ENCODE measurements at places on chromosomes 3 and 15. TPM values are rescaled to one million over a fixed set of nuclear protein-coding genes. Genes with fewer than 3 reads are reported as not detected.

DUOXA2 gene
- polyA plus RNA-seq: not detected

DISP2 gene
- 0.10 TPM for polyA plus RNA-seq

ABHD17C gene
- 1.2 TPM for polyA plus RNA-seq

ASB14 gene
- polyA plus RNA-seq: 0.26 TPM

FES gene
- polyA plus RNA-seq: 0.13 TPM

MME gene
- polyA plus RNA-seq: 0.41 TPM

BAHD1 gene
- polyA plus RNA-seq: 1.3 TPM

AKAP13 gene
- 121 TPM for polyA plus RNA-seq

CADPS gene
- polyA plus RNA-seq: not detected

BSN gene
- polyA plus RNA-seq: not detected

GRCh38 chr15:62021991-62022600 lies 38.2 kb downstream of the VPS13C start:
- DNase-seq: no peak
- no peaks in the 10 kb centered on the region for H3K4me1 ChIP-seq
- no peak overlapping the region for H3K27ac ChIP-seq
- no peaks in the 10 kb centered on the region for H3K27me3 ChIP-seq

GRCh38 chr3:126266291-126266840 lies 86.0 kb upstream of the ALDH1L1 start:
- H3K4me3 ChIP-seq: no peak overlapping the region
- DNase-seq: no peak
- no peaks in the 10 kb centered on the region for H3K27me3 ChIP-seq
- H3K36me3 ChIP-seq: no peaks in the 10 kb centered on the region
- no peaks in the 10 kb centered on the region for H3K4me1 ChIP-seq

- DNase-seq: no peak
- H3K27ac ChIP-seq: no peak overlapping the region
- H3K27me3 ChIP-seq: no peaks in the 10 kb centered on the region
- no peaks in the 10 kb centered on the region for H3K36me3 ChIP-seq
- H3K4me3 ChIP-seq: no peak overlapping the region
These were observed 426.3 kb downstream of the MECOM start for GRCh38 chr3:169237201-169237600.

DNA sequence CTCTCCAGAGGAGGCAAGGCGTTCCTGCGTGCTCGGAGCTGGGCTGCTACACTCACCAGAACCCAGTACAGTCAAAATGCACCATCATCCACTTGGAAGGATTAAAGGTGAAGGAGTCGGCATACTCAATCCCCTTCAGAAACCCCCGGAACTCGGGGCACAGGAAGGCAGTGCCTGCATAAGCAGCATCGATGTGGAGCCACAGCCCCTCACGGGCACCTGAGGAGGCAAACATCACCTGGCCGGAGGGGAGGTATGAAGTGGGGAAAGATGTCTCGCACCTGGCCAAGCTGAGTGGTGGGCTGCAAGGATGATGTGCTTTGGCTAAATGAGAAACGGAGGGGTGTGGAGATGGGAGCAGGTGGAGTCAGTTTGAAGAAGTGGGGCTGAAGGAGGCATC lies 13.0 kb downstream of the HDC start:
- H3K27ac ChIP-seq: no peak overlapping the region
- no peaks in the 10 kb centered on the region for H3K27me3 ChIP-seq
- H3K36me3 ChIP-seq: no peaks in the 10 kb centered on the region
- H3K4me3 ChIP-seq: no peak overlapping the region
- no peak for DNase-seq

- H3K4me3 ChIP-seq: no peak overlapping the region
- H3K27me3 ChIP-seq: no peaks in the 10 kb centered on the region
- H3K4me1 ChIP-seq: no peaks in the 10 kb centered on the region
- no peak for DNase-seq
- no peak overlapping the region for H3K27ac ChIP-seq
These were observed 126.5 kb downstream of the STT3B start for GRCh38 chr3:31659246-31659645.

DNA sequence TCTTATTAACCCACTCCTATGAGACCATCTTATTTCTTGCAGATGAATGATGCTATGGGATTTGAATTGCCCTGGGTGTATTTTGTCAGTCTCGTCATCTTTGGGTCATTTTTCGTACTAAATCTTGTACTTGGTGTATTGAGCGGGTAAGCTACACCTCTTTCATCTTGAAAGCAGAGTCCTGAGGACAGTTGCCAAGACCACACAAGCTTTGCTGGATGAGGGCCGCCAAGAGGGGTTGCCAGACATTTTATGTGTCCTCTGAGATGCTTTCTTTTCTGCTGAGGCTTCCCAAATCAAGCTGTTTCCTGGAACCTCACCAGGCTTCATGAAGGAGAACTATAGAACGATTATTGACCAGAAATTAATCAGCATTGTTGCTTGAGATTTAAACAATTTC lies 173.2 kb downstream of the CHDH start:
- no peaks in the 10 kb centered on the region for H3K4me1 ChIP-seq
- DNase-seq: no peak
- peaks cover 4% of the 10 kb centered on the region for H3K27me3 ChIP-seq
- no peak overlapping the region for H3K27ac ChIP-seq
- H3K36me3 ChIP-seq: no peaks in the 10 kb centered on the region

GRCh38 chr3:66210687-66211295 lies 10.0 kb upstream of the SLC25A26 start:
- H3K36me3 ChIP-seq: no peaks in the 10 kb centered on the region
- no peak for DNase-seq
- H3K27me3 ChIP-seq: peaks cover 4% of the 10 kb centered on the region
- no peaks in the 10 kb centered on the region for H3K4me1 ChIP-seq
- H3K27ac ChIP-seq: no peak overlapping the region
- H3K4me3 ChIP-seq: no peak overlapping the region

- no peaks in the 10 kb centered on the region for H3K36me3 ChIP-seq
- no peaks in the 10 kb centered on the region for H3K27me3 ChIP-seq
- H3K27ac ChIP-seq: no peak overlapping the region
- no peak for DNase-seq
- no peak overlapping the region for H3K4me3 ChIP-seq
- no peaks in the 10 kb centered on the region for H3K4me1 ChIP-seq
These were observed 516.6 kb downstream of the EPHB1 start for GRCh38 chr3:135311699-135312098.

GRCh38 chr3:46950650-46951241 lies 25.8 kb downstream of the CCDC12 start:
- H3K36me3 ChIP-seq: no peaks in the 10 kb centered on the region
- no peaks in the 10 kb centered on the region for H3K27me3 ChIP-seq
- no peak for DNase-seq
- no peak overlapping the region for H3K27ac ChIP-seq
- H3K4me1 ChIP-seq: peaks cover 91% of the 10 kb centered on the region

- H3K36me3 ChIP-seq: no peaks in the 10 kb centered on the region
- H3K4me1 ChIP-seq: no peaks in the 10 kb centered on the region
- no peaks in the 10 kb centered on the region for H3K27me3 ChIP-seq
- no peak overlapping the region for H3K27ac ChIP-seq
- peak; percentile 49 for DNase-seq
These were observed 38.3 kb downstream of the SCAPER start for GRCh38 chr15:76866716-76867321.

- no peak overlapping the region for H3K4me3 ChIP-seq
- no peak for DNase-seq
- H3K36me3 ChIP-seq: peaks cover 18% of the 10 kb centered on the region
- H3K27ac ChIP-seq: no peak overlapping the region
- H3K27me3 ChIP-seq: no peaks in the 10 kb centered on the region
These were observed 79.3 kb downstream of the CHSY1 start for GRCh38 chr15:101172501-101173071.

DNA sequence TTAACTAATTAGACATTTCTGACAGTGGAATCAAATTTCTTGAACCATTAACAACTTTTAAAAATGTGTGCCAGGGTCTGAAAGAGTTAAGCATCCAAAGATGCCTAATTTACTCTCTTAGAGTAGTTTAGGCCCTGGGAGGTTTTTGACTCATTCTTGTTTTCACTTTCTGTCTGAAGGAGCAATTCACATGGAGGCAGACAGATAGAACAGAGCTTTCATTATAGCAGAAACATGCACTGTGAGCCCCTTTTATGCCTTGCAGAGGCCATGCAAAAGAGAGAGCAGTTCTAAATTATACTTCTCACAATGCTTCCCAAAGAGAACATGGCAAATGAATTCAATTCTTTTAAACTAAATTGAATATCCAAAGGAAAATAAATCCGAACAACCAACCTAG lies 554.8 kb downstream of the MFSD1 start:
- no peak for DNase-seq
- H3K4me1 ChIP-seq: no peaks in the 10 kb centered on the region
- no peak overlapping the region for H3K4me3 ChIP-seq
- no peak overlapping the region for H3K27ac ChIP-seq

DNA sequence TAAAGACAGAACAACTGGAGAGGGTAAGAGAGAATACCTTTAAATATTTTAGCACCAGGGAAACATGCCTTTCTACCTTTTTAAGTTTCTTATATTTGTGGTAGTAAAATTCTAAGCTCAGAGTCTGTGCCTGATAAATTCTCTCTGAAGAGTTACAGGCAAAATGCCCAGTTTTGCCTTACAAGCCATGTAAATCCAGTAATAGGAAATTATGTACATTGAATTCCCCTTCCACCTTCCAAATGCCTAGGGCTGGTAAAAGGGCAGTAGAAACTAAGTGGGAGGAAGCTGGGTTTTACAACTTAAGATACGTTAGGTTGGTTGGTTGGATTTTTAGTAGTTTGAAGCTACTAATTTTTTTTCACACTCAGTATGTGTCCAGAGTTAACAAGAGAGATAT lies 43.1 kb upstream of the TP63 start:
- no peaks in the 10 kb centered on the region for H3K27me3 ChIP-seq
- no peak overlapping the region for H3K27ac ChIP-seq
- H3K4me3 ChIP-seq: no peak overlapping the region
- DNase-seq: no peak
- no peaks in the 10 kb centered on the region for H3K4me1 ChIP-seq
- no peaks in the 10 kb centered on the region for H3K36me3 ChIP-seq

DNA sequence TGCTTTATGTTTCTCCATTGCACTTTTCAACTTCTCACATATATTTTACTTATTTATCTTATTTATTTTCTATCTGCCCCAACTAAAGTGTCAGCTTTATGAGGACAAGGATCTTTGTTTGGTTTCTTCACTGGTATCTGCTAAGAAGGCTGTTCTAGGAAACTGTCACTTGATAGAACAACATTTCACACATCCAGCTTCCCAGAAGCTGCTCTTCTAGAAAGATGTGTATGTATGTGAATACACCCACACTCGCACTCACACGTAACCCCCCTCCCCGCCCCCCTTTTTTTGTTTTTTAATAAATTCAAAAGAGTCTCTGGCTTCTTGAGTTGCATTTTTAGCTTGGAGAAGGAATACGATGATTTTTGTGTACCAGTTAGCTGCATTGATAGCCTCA lies 143.1 kb downstream of the AKAP13 start:
- no peaks in the 10 kb centered on the region for H3K27me3 ChIP-seq
- no peaks in the 10 kb centered on the region for H3K4me1 ChIP-seq
- H3K27ac ChIP-seq: no peak overlapping the region
- H3K36me3 ChIP-seq: peaks cover 14% of the 10 kb centered on the region

- DNase-seq: no peak
- H3K4me3 ChIP-seq: no peak overlapping the region
- no peaks in the 10 kb centered on the region for H3K36me3 ChIP-seq
- no peak overlapping the region for H3K27ac ChIP-seq
- H3K4me1 ChIP-seq: no peaks in the 10 kb centered on the region
- no peaks in the 10 kb centered on the region for H3K27me3 ChIP-seq
These were observed 71.6 kb downstream of the LRTM1 start for GRCh38 chr3:54856271-54856670.

DNA sequence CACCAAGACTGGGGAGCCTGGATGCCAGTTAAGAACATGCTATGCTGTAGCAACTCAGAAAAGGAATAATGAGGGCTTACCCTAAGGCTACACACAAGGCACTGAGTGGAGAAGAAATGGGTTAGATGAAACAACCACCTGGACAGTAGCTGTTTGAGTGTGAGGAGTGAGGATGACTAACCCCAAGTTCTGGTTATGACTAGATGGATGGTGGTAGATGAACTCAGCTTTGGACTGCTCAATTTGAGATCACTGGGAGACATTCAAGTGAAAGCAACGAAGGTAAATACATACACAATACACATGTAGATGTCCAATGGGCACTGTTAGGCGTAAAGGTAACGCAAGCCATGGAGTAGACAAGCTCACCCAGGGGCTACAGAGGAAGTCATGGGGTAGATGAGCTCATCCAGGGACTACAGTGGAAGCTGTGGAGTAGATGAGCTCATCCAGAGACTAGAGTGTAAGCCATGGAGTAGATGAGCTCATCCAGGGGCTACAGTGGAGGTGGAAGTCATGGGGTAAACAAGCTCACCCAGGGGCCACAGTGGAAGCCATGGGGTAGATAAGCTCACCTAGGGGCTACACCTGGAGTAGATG lies 98.3 kb downstream of the ANO10 start:
- H3K4me1 ChIP-seq: no peaks in the 10 kb centered on the region
- H3K36me3 ChIP-seq: no peaks in the 10 kb centered on the region
- H3K27me3 ChIP-seq: no peaks in the 10 kb centered on the region
- peak; percentile 44 for DNase-seq
- H3K4me3 ChIP-seq: no peak overlapping the region
- no peak overlapping the region for H3K27ac ChIP-seq

- H3K36me3 ChIP-seq: peaks cover 15% of the 10 kb centered on the region
- peak overlapping the region; percentile 69 for H3K4me3 ChIP-seq
- peak overlapping the region; percentile 82 for H3K27ac ChIP-seq
- peak; percentile 3 for DNase-seq
- peaks cover 20% of the 10 kb centered on the region for H3K4me1 ChIP-seq
These were observed 500 bp downstream of the PARP6 start for GRCh38 chr15:72271895-72272212.

DNA sequence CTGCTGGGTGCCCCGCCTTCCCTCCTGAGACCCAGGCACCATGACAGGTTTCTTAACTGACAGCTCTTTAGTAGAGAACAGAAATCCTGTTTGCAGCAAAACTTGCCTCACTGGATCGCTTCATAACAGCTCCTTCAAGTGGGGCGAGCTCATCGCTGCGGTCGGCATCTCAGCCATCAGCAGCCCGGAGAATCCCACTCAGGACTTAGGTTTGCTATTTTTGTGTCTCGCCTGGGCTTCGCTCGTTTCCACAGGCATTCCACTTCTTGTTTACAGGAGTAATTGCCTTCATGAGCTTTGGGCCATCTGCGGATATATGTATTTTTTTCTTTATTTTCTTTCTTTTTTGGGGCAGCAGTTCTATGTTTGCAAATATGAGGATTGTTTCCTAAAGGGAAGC lies 15.7 kb downstream of the KLF13 start:
- peak overlapping the region; percentile 98 for H3K27ac ChIP-seq
- DNase-seq: no peak
- H3K4me1 ChIP-seq: peaks cover 100% of the 10 kb centered on the region
- H3K27me3 ChIP-seq: no peaks in the 10 kb centered on the region

GRCh38 chr3:147730284-147730683 lies 321.1 kb downstream of the ZIC1 start:
- no peak for DNase-seq
- H3K36me3 ChIP-seq: no peaks in the 10 kb centered on the region
- no peaks in the 10 kb centered on the region for H3K4me1 ChIP-seq
- H3K27me3 ChIP-seq: no peaks in the 10 kb centered on the region
